ENCODE measurements at places on chromosomes 5 and 9. TPM values are rescaled to one million over a fixed set of nuclear protein-coding genes. Genes with fewer than 3 reads are reported as not detected.

DNA sequence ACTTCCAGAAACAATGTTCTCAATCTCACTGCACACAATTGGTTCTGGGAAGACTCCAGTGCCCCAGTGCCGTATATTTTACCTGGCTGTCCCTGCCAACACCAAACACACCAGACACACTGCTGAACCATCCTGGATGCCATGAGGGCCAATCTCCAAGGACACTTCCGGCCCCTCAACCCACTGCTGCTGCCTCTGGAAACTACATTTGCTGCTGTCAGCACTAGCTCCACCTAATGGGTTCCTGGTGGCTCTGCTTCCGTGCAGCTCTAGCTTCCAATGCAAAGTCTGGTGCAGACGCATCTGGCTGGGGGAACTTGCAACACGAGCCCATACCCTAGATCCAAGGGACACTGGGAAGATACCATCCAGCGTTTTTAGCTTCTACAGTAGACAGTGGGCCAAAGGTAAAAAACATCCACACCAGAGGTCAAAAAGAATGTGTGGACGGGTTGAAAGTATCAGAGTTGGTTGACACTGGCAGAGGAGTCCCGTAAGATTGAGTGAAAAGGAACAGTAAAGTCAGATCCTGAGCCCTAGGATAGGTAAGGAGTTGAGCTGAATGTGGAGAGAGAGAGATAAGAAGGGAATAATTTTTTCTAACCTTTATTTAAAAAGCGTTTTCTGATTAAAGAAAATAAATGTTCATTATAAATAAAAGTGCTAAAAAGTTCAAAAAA is 99.7 kb upstream of the KIF2A start:
- DNase-seq = no peak

DNA sequence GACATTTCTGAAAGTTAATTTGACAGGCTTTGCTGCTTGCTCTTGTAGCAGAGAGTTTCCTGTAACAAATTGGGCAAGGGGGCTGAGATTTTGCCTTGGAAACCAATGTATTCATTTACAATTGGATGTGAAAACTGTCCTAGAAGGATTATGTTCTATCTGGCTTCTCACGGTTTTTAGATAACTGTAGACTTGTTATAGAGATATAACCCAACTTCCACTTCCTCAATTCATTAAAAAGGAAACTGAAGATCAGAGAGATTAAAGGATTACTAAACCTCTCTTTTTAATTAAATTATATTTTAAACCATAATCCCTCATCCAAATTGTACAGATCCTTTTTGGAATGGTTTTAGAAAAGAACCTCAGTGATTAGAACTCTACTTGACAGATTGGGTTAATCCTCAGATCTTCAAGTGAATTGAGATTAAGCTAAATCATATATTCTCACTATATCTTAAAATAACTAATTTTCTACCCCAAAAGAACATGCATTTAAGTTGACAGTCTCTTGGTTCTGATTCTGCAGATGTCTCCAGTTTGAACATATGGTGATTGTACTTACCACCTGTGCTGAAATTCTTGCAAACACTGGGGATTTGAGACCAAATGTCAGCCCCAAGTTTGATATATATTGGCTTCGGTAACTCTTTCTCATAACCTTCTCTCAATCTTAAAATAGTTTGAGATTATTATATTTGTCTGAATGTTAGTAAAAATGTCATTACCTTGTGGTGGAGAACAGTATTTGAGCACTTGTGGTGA is 130.1 kb upstream of the C9orf72 start:
- no peak for DNase-seq

DNA sequence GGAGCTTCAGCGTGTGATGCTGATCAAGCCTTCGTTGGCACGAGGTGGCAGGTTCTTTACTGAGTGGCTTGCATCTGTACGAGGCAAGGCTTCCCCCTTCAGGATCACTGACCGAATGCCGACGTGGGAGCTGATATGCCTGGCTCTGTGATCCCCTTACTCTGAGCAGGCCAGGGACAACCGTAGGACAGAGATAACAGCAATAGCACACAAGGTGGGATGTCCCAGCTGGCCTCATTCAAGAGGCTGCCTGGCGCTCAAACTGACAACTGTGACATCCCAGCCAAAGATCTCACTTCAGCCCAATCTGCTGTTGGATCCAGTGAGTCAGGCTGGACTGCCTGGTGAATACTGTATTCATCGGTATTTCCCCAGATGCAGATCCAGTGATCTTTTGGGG is 199.4 kb upstream of the PANK3 start:
- DNase-seq = no peak

- no peak for DNase-seq
These were observed 104.6 kb downstream of the MVB12B start for GRCh38 chr9:126431077-126431742.

PHYKPL gene
- total RNA-seq = 132 TPM

DNA sequence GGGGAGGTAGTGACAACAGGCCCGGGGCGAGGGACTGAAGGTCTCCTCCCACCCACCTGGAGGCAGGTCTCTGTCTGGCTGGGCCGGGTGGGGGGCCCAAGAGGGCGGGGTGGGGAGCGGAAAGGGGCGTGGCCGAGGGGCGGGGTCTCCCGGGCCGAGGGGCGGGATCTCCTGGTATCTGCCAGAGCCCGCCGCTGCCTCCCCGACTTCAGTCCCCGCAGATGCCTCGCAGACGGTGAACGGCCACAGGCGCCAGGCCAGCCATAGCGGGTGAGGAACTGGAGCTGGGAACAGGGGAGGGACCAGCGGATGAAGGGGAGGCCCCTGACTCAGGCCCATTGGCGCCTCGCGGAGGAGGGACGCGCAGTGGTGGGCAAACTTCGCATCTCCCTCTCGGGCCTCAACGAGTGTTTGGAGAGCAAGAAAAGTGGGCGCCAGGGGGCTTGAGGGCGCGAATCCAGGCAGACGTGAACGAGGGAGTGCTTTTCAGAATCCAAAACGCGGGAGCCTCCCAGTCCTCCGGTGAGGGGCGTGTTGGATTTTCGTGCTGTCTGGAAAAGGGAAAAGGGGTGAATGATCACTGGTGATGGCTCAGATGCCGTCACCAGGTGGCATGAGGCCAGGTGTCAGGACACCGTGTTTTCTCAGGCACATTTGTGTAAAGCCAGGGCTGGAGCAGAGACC is at the start of gene ADGRD2:
TSS of gene ADGRD2 (plus strand) at position 211 of the 684 bp plus-strand sequence. CDS start 1,216 bp downstream, outside the sequence.
- DNase-seq = peak; percentile 67

DNA sequence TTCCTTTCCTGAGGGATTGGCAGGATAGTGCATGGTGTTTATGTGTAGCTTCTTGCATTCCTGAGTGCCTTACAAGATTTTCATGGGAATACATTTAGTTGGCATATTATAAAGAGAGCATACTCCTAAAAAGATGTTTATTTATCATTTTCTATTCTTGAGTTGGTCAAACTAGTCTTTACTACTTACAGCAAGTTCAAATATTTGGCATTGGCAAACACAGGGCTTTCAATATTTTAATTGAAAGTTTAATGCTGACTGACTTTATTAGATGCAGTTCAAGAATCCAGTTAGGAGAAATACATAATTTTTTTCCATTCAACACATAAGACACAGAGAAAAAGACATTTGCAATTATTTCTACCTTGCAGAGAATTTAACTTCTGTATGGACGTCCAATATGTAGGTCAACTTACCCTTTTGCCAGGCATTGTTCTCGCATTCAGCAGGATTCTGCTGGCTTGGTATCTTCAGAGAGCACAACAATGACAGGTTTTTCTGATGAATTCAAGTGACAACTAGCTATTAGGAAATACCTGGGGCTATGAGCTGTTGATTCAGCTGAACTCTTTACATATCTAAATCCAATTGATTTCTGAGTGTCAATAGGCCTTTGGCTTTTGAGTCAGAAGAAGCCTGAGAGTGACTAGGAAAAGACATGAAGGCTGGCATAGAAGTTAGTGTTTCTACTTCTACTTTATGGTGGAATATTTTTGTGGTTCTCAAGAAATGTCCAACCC is 129.6 kb downstream of the LURAP1L start:
- no peak for DNase-seq

GRCh38 chr5:126849101-126849678 is 72.3 kb downstream of the LMNB1 start:
- DNase-seq = no peak

DNA sequence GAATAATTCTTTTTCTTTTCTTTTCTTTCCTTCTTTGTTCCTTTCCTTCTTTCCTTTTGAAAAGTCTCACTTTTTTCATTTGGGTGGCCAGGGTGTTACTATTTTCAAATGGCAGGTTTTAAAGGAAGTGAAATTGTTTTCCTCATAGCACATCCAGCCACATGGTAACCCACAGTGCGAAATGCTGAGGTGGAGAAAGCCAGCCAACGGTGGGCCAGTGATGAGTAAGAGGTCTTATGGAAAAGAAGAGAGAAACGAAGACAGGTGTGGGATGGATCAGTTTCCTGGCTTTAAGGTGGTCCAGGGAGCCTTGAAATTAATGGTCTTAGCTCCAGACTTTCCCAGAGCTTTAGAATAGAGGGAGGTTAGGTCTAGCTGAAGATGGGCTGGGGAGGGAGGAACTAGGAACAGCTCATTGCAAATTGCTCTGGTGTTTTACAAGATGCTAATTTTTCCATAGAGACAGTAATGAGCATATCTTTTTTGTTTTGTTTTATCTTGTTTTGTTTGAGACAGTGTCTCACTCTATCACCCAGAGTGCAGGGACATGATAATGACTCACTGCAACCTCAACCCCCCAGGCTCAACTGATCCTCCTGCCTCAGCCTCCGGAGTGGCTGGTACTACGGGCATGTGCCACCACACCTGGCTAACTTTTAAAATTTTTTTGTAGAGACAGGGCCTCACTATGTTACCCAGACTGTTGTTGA is 17.8 kb downstream of the ITK start:
- no peak for DNase-seq

MFAP3 gene
- 40.3 TPM for total RNA-seq

PHF24 gene
- 0.26 TPM for total RNA-seq

- no peak for DNase-seq
These were observed 127.1 kb upstream of the ICE1 start for GRCh38 chr5:5295351-5295750.

DNA sequence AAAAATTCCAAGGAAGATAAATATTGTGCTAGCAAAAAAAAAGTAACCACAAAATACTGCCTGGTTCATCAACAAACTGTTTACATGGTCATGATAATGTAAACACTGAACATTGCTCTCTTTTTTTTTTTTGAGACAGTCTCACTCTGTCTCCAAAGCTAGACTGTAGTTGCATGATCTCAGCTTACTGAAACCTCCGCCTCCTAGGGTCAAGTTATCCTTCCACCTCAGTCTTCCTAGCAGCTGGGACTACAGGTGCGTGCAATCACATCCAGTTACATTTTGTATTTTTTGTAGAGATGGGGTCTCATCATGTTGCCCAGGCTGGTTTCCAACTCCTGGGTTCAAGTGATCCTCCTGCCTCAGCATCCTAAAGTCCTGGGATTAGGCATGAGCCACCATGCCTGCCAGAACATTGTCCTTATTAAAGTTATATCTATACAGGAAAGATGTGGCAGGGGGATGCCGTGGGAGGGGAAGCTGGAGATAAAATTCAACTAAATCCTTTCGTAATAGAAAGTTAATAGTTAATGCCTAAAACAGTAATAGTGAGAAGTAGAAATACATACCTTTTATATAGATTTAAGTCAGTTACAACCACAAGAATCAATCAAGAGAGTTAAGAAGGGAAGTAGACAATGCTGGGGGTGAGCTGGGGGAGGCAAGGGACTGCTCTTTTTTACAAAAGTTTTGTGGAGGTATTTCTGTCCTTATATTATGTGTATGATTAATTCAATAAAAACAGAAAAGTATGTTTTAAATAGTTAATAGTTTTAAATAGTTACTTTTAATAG is 52.3 kb downstream of the RGMB start:
- DNase-seq = no peak

LHX6 gene
- 0.51 TPM for total RNA-seq

GRCh38 chr9:81814401-81814793 is 113.8 kb upstream of the SPATA31D4 start:
- no peak for DNase-seq

DNA sequence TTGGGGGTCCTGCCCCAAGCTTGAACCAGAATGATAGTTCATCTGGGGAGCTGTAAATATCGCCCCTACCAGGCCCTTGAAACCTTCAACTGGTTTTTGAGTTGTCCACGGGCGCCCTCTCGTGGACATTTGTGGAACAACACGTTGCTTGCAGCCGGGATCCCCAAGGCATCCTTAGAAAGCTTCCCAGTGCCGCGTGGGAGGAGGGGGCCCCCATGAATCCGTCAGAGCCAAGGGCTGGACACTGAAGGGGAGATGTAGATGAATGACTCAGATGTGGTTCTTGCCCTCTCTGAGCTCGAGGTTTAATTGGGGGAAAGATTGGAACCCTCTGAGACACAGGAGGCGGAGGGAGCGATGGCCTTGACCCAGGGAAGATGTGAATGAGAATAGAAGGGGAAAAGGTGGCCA is 31.8 kb upstream of the ORM1 start:
- DNase-seq = peak; percentile 91

PRRX2 gene
- not detected for total RNA-seq

BNC2 gene
- 2.0 TPM for total RNA-seq

FGFR4 gene
- 41.6 TPM for total RNA-seq

Data from spleen (tissue), 13 donors.